ENCODE measurements at places on chromosomes 4 and X. TPM values are rescaled to one million over a fixed set of nuclear protein-coding genes. Genes with fewer than 3 reads are reported as not detected.

SULT1E1 gene
- total RNA-seq = not detected

DNA sequence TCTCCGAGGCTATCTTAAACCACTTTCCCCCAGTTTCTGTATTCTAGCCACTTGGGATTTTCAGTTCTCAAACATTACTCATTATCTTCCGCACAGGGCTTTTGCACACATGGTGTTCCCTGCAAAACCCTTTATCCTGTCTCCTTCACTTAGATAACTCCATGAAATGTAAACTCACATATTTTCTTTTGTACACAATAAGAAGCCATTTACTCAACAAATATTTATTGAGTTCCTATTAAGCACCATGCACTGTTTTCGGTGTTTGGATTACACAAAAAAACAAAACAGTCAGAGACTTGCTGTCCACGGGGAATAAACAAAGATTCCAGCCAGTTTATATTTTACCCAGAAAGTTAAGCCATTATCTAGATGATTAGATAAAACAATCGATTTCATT, 42.5 kb upstream of the UNC5C start:
- H3K27me3 ChIP-seq = no peaks in the 10 kb centered on the region
- H3K27ac ChIP-seq = no peak overlapping the region

BANK1 gene
- total RNA-seq = 2.2 TPM

- no peaks in the 10 kb centered on the region for H3K4me1 ChIP-seq
- no peak for DNase-seq
- no peak overlapping the region for H3K27ac ChIP-seq
- H3K4me3 ChIP-seq = no peak overlapping the region
These were observed 84.2 kb downstream of the CHRNA9 start for GRCh38 chr4:40419231-40419912.

FAM9B gene
- total RNA-seq = not detected

DNA sequence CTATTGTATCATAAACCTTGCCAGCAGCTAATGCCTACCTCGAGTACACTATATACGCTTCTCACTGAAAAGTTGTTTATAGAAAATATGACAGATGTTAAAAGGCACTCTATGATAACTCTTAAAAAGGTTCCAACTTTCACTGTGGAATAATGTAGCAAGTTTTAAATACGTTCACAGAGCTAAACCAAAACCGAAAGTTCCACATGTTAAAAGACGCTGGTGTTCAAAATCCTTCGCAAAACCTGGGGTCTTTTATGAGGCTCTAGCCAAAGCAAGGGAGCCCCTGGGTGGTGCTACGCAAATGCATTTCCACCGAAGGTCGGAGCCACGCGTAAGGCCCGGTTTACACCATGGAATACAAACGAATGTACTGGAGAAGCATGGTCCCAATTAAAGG, 103.7 kb upstream of the TENM3 start:
- no peaks in the 10 kb centered on the region for H3K4me1 ChIP-seq
- H3K27ac ChIP-seq = no peak overlapping the region
- no peak overlapping the region for H3K4me3 ChIP-seq
- H3K36me3 ChIP-seq = no peaks in the 10 kb centered on the region
- peaks cover 13% of the 10 kb centered on the region for H3K27me3 ChIP-seq

- no peaks in the 10 kb centered on the region for H3K4me1 ChIP-seq
- H3K4me3 ChIP-seq = no peak overlapping the region
- H3K27me3 ChIP-seq = no peaks in the 10 kb centered on the region
- no peak for DNase-seq
These were observed 93.7 kb downstream of the FAAH2 start for GRCh38 chrX:57380026-57380796.

- no peaks in the 10 kb centered on the region for H3K27me3 ChIP-seq
- no peaks in the 10 kb centered on the region for H3K36me3 ChIP-seq
- H3K4me3 ChIP-seq = no peak overlapping the region
These were observed 1716.3 kb downstream of the C4orf33 start for GRCh38 chr4:130812117-130812765.

GRCh38 chr4:147015491-147015890, 69.8 kb upstream of the TTC29 start:
- no peaks in the 10 kb centered on the region for H3K27me3 ChIP-seq
- no peak overlapping the region for H3K27ac ChIP-seq
- no peaks in the 10 kb centered on the region for H3K36me3 ChIP-seq
- no peak for DNase-seq
- no peaks in the 10 kb centered on the region for H3K4me1 ChIP-seq
- no peak overlapping the region for H3K4me3 ChIP-seq

DNA sequence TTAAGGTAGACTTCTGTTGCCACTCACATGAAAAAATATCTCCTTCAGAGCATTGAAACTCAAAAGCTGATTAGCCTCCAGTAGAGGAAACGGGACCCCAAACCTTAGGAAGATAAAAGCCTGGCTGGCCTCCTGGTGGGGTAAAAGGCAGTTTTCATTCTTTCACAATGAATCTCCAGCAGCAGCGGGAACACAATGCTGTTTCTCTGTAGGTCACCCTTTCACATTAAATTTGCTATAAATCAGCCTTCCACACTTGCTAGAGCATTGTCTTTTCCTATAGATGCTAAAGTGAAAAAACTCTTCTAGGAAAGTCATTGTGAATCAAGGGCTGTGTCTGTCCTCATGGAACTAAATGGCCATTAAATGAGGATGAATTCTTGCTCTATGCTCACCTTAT, 207.3 kb upstream of the MAGEB2 start:
- H3K4me1 ChIP-seq = no peaks in the 10 kb centered on the region
- H3K27me3 ChIP-seq = no peaks in the 10 kb centered on the region
- H3K4me3 ChIP-seq = no peak overlapping the region
- H3K27ac ChIP-seq = no peak overlapping the region
- H3K36me3 ChIP-seq = no peaks in the 10 kb centered on the region

- H3K27ac ChIP-seq = peak overlapping the region; percentile 68
- DNase-seq = peak; percentile 78
- peaks cover 33% of the 10 kb centered on the region for H3K4me1 ChIP-seq
- no peaks in the 10 kb centered on the region for H3K27me3 ChIP-seq
- no peak overlapping the region for H3K4me3 ChIP-seq
- no peaks in the 10 kb centered on the region for H3K36me3 ChIP-seq
These were observed 23.9 kb upstream of the MSN start for GRCh38 chrX:65643531-65644052.

- H3K27ac ChIP-seq = no peak overlapping the region
- H3K4me3 ChIP-seq = no peak overlapping the region
- DNase-seq = no peak
- H3K27me3 ChIP-seq = no peaks in the 10 kb centered on the region
- H3K4me1 ChIP-seq = no peaks in the 10 kb centered on the region
These were observed 204.6 kb upstream of the SLIT2 start for GRCh38 chr4:20046931-20047677.

Data from PC-9 (cell line).